H1 (cell line): ENCODE measurements at places on chromosomes 7 and 10.

- DNase-seq, result no peak
- H3K27ac ChIP-seq, result no peak overlapping the region
- no peaks in the 10 kb centered on the region for H3K4me1 ChIP-seq
- no peaks in the 10 kb centered on the region for H3K27me3 ChIP-seq
Observed at GRCh38 chr10:65838811-65839210, 1087.0 kb upstream of the LRRTM3 start.

- H3K4me1 ChIP-seq, result no peaks in the 10 kb centered on the region
- no peak for DNase-seq
- no peak overlapping the region for H3K4me3 ChIP-seq
- no peaks in the 10 kb centered on the region for H3K36me3 ChIP-seq
- H3K27me3 ChIP-seq, result no peaks in the 10 kb centered on the region
- no peak overlapping the region for H3K27ac ChIP-seq
Observed at GRCh38 chr10:67527351-67527750, 168.6 kb downstream of the CTNNA3 start.

DNA sequence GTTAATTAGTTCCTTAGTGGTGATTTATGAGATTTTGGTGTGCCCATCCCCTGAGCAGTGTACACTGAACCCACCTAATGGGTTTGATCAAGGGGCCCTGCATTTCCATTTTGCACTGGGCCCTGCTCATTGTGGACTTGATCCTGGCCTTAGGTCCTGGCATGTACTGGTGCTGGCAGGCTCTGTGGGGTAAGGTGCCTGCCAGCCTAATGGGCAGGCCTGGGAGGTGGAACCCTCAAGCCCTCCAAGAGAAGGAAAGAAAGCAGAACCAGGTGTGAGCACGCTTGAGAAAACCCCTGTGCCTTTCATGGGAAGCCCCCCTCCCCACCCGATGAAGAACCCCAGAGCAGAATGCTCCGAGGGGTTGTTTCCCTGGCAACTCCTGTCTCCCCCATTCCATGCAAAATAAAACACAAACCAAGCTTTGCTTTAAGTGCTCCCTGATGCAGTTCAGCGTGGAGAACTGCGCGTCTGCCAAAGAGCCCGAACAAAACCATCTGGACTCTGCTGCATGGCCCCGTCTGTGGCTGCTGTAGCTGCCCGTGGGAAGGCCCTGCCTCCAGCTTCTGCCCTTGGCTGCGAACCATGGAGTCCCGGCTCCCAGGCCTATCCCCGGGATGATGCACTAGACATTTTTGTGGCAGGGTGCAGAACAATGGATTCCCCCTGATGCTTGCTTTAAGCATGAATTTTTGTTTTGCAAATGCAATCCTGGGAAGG, 123.3 kb downstream of the PRPF18 start:
- no peaks in the 10 kb centered on the region for H3K27me3 ChIP-seq
- no peak overlapping the region for H3K4me3 ChIP-seq
- DNase-seq, result no peak
- peaks cover 37% of the 10 kb centered on the region for H3K4me1 ChIP-seq

DNA sequence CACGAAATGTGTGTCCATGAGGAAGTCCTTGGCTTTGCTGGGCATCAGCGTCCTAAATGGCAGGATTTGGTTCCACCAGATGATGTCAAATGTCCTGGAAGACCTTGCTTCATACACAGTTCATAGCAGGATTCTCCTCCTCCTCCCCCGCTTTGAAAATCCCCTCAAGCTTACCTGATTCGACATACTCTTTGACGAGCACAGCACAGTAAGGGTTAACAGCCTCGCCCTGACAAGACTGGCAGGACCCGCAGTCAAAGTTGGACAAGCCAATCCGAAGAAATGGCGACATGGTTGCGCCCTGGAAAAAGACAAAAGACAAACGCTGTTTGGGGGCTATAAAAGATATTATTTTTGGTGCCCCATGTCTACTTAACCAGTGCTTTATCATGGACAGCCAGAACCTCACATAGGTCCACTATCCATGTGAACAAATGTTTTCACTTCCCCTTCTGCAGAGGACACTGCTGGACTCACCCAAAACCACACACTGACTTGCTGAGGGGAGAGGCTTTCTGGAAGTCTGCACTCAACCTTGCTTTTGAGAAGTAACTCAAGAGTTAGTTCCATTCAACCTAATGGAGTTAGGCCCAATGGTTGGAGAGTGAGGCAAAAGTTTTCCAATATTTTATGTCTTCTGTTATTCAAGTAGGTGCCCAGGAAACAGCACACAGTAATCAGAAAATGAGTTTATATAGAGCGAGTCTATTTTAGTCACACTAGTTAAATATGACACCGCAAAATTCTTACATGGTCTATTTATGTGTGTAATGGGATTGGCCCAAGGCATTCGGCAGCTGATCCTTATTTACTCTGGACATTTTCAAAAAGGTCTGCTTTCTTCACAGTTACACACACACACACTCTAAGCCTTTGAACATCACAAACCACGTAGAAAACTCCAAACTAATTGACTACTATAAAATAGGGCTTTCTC, 65.0 kb downstream of the PRKCQ start:
- no peak overlapping the region for H3K4me3 ChIP-seq
- no peaks in the 10 kb centered on the region for H3K4me1 ChIP-seq
- no peak for DNase-seq
- peaks cover 10% of the 10 kb centered on the region; the same call in 1 of the 2 replicates for H3K36me3 ChIP-seq
- no peaks in the 10 kb centered on the region for H3K27me3 ChIP-seq

- no peak overlapping the region for H3K4me3 ChIP-seq
- H3K27me3 ChIP-seq, result no peaks in the 10 kb centered on the region
- DNase-seq, result no peak
- H3K4me1 ChIP-seq, result peaks cover 6% of the 10 kb centered on the region; the same call in 1 of the 2 replicates
- no peak overlapping the region for H3K27ac ChIP-seq
Observed at GRCh38 chr7:67343572-67343971, 346.9 kb downstream of the TYW1 start.

GRCh38 chr7:3641582-3641981, 340.5 kb downstream of the SDK1 start:
- no peak overlapping the region for H3K4me3 ChIP-seq
- no peaks in the 10 kb centered on the region for H3K36me3 ChIP-seq
- no peaks in the 10 kb centered on the region for H3K27me3 ChIP-seq
- no peaks in the 10 kb centered on the region for H3K4me1 ChIP-seq

GRCh38 chr10:84293171-84293570, 35.2 kb upstream of the CCSER2 start:
- no peak for DNase-seq
- H3K27ac ChIP-seq, result no peak overlapping the region
- H3K36me3 ChIP-seq, result no peaks in the 10 kb centered on the region; the same call in 1 of the 2 replicates
- H3K4me1 ChIP-seq, result 0 out of 2 replicates have a peak, but pooled peaks cover 3% of the 10 kb centered on the region
- no peaks in the 10 kb centered on the region for H3K27me3 ChIP-seq
- no peak overlapping the region for H3K4me3 ChIP-seq

GRCh38 chr7:80439894-80440821, 71.7 kb downstream of the GNAT3 start:
- H3K27me3 ChIP-seq, result no peaks in the 10 kb centered on the region
- H3K4me1 ChIP-seq, result no peaks in the 10 kb centered on the region
- DNase-seq, result no peak
- no peak overlapping the region for H3K4me3 ChIP-seq
- H3K27ac ChIP-seq, result no peak overlapping the region

DNA sequence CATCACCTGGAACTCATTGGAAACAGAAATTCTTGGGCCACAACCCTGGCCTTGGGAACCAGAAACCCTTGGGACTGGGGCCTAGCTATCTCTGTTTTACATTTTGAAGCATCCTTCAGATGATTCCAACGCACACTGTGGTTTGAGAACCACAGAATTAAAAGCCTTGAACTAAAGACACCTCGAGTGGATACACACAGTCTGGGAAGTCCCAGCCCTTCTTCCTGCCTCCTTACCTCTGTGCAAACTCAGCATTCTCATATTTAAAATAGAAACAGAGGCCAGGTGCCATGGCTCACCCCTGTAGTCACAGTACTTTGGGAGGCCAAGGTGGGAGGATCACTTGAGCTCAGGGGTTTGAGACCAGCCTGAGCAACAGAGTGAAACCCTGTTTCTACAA, 12.9 kb downstream of the NPFFR1 start:
- H3K4me1 ChIP-seq, result no peaks in the 10 kb centered on the region
- no peak overlapping the region for H3K4me3 ChIP-seq
- no peak for DNase-seq
- H3K36me3 ChIP-seq, result no peaks in the 10 kb centered on the region

DNA sequence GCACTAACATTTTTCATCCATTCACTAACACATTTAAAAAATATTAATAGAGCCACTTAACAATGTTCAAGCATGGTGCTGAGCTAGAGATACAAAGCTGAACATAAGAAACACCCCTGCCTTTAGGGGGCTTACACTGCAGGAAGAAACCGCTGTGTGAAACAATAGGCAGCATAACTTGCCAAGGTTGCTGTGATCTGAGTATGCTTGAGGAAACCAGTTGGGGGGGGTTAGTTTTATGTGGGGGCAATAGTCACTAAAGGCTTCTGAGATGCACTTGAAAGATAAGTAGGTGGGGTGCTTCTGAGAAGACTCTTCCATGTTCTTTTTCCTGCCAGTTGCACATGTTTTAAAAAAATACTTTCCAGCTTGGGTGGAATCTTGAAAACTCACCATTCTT, 2.8 kb downstream of the RBM17 start:
- H3K27me3 ChIP-seq, result no peaks in the 10 kb centered on the region
- no peaks in the 10 kb centered on the region for H3K36me3 ChIP-seq
- no peak for DNase-seq
- peaks cover 2% of the 10 kb centered on the region; the same call in 1 of the 2 replicates for H3K4me1 ChIP-seq
- H3K27ac ChIP-seq, result no peak overlapping the region

DNA sequence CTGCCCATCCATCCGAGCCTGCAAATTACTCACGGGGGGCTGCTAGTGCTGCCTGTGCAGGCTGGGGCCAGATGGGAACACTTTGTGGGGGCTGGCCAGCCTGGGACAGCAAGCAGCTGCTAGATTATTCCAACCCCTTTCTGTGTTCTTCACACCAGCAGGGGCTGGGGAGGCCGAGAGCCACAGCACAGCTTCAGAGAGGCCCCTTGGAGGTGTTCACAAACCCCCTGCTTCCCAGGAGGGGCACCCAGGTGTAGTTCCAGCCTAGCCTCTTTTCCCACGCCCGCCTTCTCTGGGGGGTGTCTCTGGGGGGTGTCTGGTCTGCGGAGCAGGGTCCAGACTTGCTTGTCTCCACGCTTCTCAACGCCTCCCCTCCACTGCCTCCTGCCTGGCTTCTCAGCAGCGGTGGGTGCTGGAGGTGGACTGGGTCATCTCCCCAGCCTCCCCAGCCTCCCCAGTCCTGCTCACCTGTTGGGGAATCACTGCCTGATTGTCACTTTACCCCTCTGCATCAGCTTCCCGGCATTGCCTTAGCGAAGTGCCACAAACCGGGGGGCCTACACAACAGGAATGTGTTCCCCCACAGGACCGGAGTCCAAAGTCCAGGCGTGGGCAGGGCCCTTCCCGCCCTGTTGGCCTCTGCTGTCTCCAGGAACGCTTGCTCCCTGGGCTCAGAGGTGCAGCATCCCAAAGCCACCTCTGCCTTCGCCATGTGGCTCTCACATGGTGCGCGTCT, 74.0 kb upstream of the EN2 start:
- DNase-seq, result no peak
- H3K4me3 ChIP-seq, result no peak overlapping the region
- no peaks in the 10 kb centered on the region for H3K4me1 ChIP-seq
- H3K36me3 ChIP-seq, result no peaks in the 10 kb centered on the region

GRCh38 chr10:34775044-34775637, 40.0 kb downstream of the PARD3 start:
- H3K27ac ChIP-seq, result no peak overlapping the region
- DNase-seq, result no peak
- peaks cover 3% of the 10 kb centered on the region; the same call in 1 of the 2 replicates for H3K4me1 ChIP-seq
- H3K4me3 ChIP-seq, result no peak overlapping the region
- no peaks in the 10 kb centered on the region for H3K27me3 ChIP-seq
- no peaks in the 10 kb centered on the region for H3K36me3 ChIP-seq

GRCh38 chr7:10707519-10707918, 266.2 kb upstream of the PHF14 start:
- no peak overlapping the region for H3K4me3 ChIP-seq
- DNase-seq, result no peak
- H3K36me3 ChIP-seq, result no peaks in the 10 kb centered on the region
- H3K4me1 ChIP-seq, result no peaks in the 10 kb centered on the region

GRCh38 chr7:22559829-22560489, 60.0 kb upstream of the STEAP1B start:
- no peak overlapping the region for H3K27ac ChIP-seq
- no peaks in the 10 kb centered on the region for H3K36me3 ChIP-seq
- peaks cover 8% of the 10 kb centered on the region for H3K4me1 ChIP-seq
- no peaks in the 10 kb centered on the region for H3K27me3 ChIP-seq

DNA sequence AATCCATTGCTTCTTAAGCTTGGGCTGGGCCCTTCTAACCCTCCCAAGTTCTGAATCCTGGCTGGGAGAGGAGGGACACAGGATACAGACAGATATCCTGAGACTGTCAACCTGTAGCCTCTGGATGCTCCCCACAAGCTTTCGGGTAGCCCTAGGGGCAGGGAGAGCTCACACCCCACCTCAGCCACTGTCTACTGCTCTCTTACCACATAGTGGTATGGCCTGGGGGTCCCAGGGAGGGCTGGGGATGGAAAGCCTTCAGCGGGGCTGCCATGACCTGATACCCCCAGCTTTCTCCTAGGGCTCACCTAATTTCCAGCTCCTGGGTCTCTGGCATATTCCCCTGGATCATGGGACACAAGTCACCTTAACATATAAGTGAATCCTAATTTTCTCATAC, 25.1 kb downstream of the CRHR2 start:
- H3K36me3 ChIP-seq, result no peaks in the 10 kb centered on the region; the same call in 1 of the 2 replicates
- no peak overlapping the region for H3K27ac ChIP-seq
- no peaks in the 10 kb centered on the region for H3K4me1 ChIP-seq
- DNase-seq, result no peak

DNA sequence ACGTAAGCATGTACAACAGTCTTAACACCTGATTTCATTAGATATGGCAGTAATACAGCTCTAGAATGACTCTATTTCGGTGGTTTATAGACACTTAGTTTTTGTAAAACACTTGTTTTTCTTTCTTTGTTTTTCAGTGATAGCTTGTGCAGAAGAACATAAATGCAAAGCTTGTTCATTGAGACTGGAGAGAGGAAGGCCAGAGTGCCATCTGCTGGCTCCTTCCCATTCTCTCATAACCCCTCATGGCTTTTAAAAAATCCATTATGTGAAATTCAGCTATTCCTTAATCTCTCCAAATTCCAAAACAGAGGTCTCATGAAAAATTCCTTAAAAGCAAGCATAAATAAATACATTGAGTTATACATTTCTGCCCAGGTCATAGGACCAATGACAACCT, 76.3 kb downstream of the CACNB2 start:
- DNase-seq, result no peak
- no peaks in the 10 kb centered on the region for H3K4me1 ChIP-seq
- H3K4me3 ChIP-seq, result no peak overlapping the region
- no peaks in the 10 kb centered on the region for H3K27me3 ChIP-seq
- H3K36me3 ChIP-seq, result no peaks in the 10 kb centered on the region
